ENCODE measurements at places on chromosomes 5 and 9. TPM values are rescaled to one million over a fixed set of nuclear protein-coding genes. Genes with fewer than 3 reads are reported as not detected.

The FAXDC2 gene
- 6.2 TPM for total RNA-seq

The BTNL8 gene
- not detected for total RNA-seq

The FOXD4L4 gene
- total RNA-seq, result 0.19 TPM

The ZNF658 gene
- total RNA-seq, result 5.6 TPM

The TMEM215 gene
- total RNA-seq, result under 0.01 TPM

The DMRT2 gene
- total RNA-seq, result not detected

The ZBED3 gene
- 7.8 TPM for total RNA-seq

The MAML1 gene
- 15.2 TPM for total RNA-seq

The PDCD1LG2 gene
- total RNA-seq, result 7.6 TPM

The SLC6A3 gene
- total RNA-seq, result not detected

The CDC23 gene
- total RNA-seq, result 39.6 TPM

The ITGA1 gene
- 22.7 TPM for total RNA-seq

The LMBRD2 gene
- 5.9 TPM for total RNA-seq

The ENHO gene
- 0.29 TPM for total RNA-seq

The GARNL3 gene
- 9.5 TPM for total RNA-seq

The LCN10 gene
- not detected for total RNA-seq

The TMEM252 gene
- not detected for total RNA-seq

The ANKRD55 gene
- 2.6 TPM for total RNA-seq

The INSYN2B gene
- total RNA-seq, result 52.3 TPM

The MXD3 gene
- total RNA-seq, result 5.9 TPM

The ZFP37 gene
- 1.1 TPM for total RNA-seq

The PCDHGA12 gene
- 12.0 TPM for total RNA-seq

The OMD gene
- total RNA-seq, result under 0.01 TPM

The C5orf58 gene
- total RNA-seq, result not detected

The PCSK1 gene
- 2.3 TPM for total RNA-seq

The XRCC4 gene
- 7.5 TPM for total RNA-seq

The CD14 gene
- not detected for total RNA-seq

The ATP10B gene
- not detected for total RNA-seq

The PRLR gene
- not detected for total RNA-seq

The ZFP2 gene
- total RNA-seq, result 0.33 TPM

The SHLD3 gene
- total RNA-seq, result 4.6 TPM

The HINT1 gene
- total RNA-seq, result 166 TPM

The GLRX gene
- total RNA-seq, result 12.4 TPM

The GALNT12 gene
- total RNA-seq, result 0.76 TPM

The PTGES gene
- 0.33 TPM for total RNA-seq

The LRRC19 gene
- not detected for total RNA-seq

The ALDH1B1 gene
- total RNA-seq, result 25.8 TPM

The PANK3 gene
- 63.5 TPM for total RNA-seq

The RNF130 gene
- 42.8 TPM for total RNA-seq

The PRELID2 gene
- 17.0 TPM for total RNA-seq

The BNIP1 gene
- total RNA-seq, result 18.8 TPM

The NCS1 gene
- total RNA-seq, result 42.4 TPM

The ADAMTS12 gene
- 0.19 TPM for total RNA-seq

The GRIN1 gene
- 0.10 TPM for total RNA-seq

The OGN gene
- total RNA-seq, result not detected

The TERT gene
- total RNA-seq, result not detected

The APBA1 gene
- 22.5 TPM for total RNA-seq

Measured in vein endothelial cell (primary cell).